ENCODE measurements at places on chromosomes 3 and 15.

- no peak for DNase-seq
Measured at GRCh38 chr3:52070724-52071621, 14.6 kb upstream of the DUSP7 start.

DNA sequence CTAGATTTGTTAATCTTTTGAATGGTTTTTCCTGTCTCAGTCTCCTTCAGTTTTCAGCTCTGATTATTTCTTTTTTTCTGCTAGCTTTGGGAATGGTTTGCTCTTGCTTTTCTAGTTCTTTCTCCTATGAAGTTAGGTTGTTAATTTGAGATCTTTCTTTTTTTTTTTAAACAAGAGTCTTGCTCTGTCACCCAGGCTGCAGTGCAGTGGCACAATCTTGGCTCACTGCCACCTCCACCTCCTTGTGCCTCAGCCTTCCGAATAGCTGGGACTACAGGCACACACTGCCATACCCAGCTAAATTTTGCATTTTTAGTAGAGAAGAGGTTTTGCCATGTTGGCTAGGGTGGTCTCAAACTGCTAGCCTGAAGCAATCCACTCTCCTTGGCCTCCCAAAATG, 56.7 kb downstream of the UQCC5 start:
- no peak for DNase-seq

GRCh38 chr3:81911221-81911620, 149.8 kb upstream of the GBE1 start:
- no peak for DNase-seq

DNA sequence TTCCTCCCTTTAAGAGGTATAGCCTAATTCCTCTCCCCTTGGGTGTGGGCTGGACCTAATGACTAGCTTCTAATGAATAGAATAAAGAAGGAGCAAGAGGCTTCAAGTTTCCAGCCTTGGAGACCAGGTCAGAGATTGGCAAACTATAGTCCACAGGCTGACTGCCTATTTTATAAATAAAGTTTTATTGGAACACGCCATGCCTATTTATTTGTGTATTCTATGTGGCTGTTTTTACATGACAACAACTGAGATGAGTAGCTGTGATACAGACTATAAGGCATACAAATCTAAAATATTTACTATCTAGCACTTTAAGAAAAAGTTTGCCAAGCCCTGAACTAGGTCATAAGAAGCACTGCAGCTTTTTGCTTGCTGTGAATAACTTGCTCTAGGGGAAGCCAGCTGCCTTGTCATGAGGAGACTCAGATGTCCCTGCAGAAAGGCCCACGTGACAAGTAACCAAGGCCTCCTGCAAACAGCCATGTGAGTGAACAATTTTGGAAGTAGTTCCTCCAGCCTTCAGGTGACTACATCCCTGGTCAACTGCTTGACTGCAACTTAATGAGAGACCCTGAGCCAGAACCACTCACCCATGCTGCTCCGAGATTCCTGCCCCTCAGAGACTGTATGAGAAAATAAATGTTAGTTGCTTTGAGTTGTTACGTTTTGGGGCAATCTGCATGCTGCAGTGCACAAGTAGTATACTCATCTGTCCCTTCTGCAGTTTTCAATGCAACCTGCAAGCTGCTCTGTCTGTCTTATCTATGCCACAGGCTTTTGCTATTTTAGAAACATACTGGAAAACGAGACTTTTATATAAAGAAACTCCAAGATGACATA, 21.1 kb upstream of the MAP3K13 start:
- no peak for DNase-seq

DNA sequence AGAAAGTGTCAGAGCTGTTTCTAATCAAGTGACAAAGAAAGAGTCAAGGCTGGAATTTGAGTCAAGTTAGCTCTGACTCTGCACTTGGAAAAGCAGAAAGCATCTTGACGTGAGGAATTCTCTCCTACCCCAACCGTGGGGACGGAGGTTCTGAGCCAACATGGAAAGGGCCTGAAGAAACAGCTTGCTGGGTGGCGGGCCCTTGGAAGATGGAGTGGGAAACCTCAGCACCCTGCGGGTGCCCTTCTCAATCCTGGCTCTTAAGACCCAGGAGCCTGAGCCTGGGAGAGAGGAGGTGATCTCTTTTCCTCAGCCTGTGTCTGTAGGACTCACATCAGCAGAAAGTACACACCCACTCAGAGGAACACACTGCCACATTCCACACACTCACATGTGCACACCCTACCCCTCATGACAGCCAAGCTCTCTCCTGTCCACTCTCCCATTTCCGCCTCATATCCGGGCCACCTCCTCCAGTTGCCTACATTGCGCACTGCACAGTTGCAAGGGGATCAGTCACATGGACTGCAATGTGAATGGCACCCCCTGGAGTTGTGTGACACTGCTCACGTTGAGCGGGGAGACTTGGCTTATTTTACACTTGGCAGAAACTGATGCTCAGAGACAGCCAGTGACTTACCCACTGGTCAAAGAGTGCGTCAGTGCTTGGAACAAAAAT, 101.5 kb upstream of the SLC6A6 start:
- DNase-seq = no peak
